ENCODE measurements at places on chromosomes 5 and 9.
A peak's percentile ranks its signal among the peaks of the same experiment; 100 is the strongest.

DNA sequence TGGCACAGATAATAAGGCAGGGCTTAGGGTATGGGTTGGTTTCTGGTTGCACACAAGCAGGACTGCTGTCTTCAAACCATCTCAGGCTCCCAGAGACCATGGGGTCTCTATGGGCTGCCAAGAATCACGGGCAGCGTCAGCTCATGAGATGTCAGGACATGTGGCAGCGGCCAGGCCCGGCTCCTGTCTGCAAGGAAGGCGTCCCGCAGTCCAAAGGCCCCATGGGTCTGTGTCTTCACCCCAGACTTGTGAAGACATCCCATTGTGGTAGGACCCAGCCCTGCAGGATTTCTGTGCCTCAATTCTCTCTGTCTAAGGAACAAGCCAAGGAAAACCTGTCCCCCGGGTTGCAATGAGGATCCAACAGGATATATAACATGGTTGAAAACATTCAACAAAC lies 32.6 kb downstream of the IPPK start:
- no peak for DNase-seq

DNA sequence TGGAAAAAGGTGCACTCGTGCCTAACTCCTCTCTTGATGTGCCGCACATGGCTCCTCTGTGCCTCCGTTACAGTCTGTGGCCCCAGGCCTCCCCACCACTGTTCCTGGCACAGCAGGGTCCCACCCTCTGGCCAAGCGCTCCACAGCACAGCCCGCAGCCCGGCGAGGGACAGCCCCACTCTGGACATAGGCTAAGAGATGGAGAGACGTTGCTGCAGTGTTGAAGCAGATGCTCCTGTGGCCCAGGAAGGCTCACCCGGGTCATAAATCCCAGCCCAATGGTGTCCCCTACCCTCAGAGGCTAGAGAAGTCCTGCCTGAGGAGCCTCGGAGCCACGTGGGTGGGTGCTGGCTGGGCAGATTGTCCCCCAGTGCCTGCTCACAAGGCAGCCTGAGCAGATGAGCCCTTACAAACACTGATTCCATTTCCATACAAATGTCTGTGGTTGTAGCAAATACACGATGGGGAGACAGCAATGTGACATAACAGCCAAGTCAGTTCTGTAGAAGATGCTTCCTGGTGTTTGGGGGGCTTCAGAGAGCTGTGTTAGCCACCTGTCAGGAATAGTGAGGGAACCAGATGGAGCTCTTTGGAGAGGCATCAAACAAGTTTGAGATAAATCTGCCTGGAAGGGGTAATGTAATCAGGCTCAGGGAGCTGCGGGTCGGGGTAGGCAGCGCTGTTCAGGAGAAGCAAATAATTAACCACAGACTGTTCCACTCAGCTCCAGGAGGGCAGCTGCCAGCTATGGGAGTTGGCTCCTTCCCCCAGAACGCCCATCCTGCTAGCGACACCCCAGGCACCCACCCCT lies 41.7 kb downstream of the C5orf15 start:
- DNase-seq, result no peak

GRCh38 chr5:132023258-132024116 lies 12.0 kb upstream of the ACSL6 start:
- DNase-seq, result peak; percentile 4

DNA sequence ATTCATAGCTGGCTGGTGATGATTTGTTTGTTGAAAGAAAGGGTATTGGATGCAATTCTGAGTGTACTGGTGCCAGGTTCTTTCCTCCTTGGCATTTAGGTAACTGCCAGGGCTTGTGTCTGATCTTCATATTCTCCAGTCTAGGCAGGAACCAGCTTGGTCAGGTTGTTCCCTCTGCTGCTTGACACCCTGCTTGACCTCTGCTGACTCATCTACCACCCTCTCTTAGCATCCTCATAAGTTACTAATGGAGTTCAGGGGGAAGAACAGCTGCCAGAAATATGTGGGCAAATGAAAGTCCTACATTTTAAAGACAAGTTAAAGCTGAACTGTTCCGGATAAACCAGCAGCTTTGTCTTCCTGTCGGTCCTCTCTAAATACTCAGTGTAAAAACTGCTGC lies 116.1 kb upstream of the TNC start:
- peak; percentile 68 for DNase-seq

- DNase-seq, result no peak
Measured at GRCh38 chr5:43244823-43245565, 53.0 kb downstream of the NIM1K start.

GRCh38 chr5:16406023-16406422 lies 59.6 kb downstream of the ZNF622 start:
- no peak for DNase-seq

DNA sequence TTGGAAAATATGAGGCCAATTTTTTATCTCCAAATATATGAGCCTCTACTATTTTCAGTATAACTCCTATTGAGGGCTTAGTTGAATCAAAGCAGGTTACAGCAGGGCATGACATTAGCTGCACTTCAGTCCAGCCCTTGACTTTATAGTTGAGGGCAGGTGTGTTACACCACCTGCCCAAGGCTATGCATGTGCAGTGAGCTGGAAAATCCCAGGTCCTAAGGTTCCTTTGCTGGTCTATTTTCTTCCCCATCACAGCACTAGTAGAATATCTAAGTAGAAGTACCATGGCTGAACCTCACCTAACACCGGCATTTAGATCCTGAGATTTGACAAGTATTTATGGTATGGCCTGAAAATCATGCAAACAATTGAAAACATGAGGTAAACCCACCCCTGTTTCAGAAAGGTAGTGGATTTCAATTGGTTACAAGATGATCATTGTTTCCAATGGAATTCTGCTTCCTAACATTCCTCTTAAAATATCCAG lies 201.1 kb downstream of the SEMA5A start:
- no peak for DNase-seq

GRCh38 chr5:144336191-144336961 lies 165.7 kb downstream of the KCTD16 start:
- no peak for DNase-seq

- peak; percentile 73 for DNase-seq
Measured at GRCh38 chr5:34674187-34674586, 18.1 kb downstream of the RAI14 start.

GRCh38 chr5:101878190-101878589 lies 417.9 kb downstream of the SLCO4C1 start:
- DNase-seq, result no peak

DNA sequence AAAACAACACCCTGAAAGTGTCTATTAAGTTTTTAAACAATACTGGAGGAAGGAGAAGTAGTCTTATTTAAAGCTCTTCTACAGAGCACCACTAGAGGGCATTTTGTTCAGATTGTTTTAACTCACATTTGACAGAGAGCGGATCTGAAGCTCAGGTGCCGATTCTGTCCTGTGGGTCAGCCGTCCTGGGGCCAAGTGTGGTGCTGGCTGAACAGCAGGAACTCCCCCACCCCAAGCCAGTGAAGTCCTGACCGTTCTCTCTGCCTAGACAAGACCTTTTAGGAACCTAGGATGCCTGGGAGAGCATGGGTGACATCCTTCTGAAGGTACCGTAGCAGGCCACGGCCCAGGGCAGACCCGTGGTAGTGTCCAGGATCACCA lies 3.9 kb downstream of the EXOC3 start:
- peak; percentile 65 for DNase-seq

- DNase-seq, result no peak
Measured at GRCh38 chr9:118532592-118532991, 828.4 kb downstream of the TLR4 start.

DNA sequence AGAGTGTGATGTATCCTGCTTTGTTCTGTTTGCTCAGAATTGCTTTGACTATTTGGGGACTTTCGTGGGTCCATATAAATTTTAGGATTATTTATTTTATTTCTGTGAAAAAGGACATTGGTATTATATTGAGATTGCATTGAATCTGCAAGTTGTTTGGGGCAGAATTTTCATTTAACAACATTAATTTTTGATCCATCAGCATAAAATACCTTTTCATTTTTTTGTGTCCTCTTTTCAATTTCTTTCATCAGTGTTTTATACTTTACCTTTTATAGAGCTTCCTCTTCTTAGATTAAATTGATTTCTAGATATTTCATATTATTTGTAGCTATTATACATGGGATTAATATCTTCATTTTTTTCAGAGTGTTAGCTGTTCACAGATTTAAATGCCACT lies 40.8 kb upstream of the FBXL7 start:
- no peak for DNase-seq

- DNase-seq, result no peak
Measured at GRCh38 chr5:118435131-118435530, 553.2 kb downstream of the DTWD2 start.

GRCh38 chr5:175692996-175693710 lies 35.3 kb downstream of the HRH2 start:
- DNase-seq, result no peak

DNA sequence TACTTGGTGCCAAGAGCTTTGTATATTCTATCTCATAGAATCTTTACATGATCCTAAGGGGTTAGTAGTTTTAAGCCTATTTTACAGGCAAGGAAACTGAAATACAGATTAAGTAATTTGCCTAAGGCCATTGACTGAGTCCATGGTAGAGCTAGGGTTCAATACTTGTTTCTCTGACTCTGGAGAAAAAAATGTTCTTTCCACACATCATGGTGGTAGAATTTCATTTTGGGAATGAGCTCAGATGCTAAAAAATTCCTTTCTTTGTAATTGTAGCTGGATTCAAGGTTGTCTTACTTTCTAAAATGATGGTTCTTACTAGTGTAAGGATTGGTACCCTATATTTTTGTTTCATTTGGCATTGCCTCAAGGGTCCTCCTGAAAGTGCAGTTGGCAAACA lies 86.0 kb downstream of the ANKRD55 start:
- DNase-seq, result no peak

DNA sequence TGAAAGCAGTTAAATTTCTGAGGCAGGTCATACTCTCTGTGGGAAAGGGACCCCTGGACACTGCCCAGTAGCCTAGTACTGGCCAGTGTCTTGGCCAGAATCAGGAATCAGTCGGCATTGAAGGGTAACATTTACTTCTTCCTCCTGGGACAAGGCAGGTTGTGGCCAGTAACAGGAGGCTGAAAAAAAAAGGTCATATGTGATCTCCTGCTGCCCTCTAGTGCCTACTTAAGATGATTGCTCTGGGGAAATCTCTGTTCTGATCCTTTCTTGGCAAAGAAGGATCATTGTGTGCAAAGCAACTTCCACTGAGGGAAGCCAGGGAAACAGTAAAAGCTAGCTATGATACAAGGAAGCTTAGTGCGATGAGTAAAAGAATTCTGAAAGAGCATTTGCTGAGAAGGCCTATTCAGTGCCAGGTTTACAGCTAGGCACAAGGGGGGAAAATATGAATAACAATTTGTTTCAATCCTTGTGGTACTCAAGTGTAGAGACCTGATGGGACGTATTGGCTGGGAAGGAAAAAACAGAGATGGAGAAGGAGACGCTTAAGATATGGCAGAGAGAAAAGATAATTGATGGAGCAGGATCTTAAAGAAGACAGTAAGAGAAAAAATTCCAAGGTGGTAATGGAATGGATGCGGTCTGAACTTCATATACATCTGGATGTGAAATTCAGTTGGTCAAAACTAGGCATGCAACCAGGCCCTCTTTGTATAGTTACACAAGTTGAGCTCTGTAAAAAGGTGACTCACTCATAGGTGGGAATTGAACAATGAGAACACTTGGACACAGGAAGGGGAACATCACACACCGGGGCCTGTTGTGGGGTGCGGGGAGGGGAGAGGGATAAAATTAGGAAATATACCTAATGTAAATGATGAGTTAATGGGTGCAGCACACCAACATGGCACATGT lies 25.8 kb upstream of the TRIM32 start:
- peak; percentile 84 for DNase-seq

- DNase-seq, result no peak
Measured at GRCh38 chr5:163947848-163948666, 442.6 kb downstream of the MAT2B start.

DNA sequence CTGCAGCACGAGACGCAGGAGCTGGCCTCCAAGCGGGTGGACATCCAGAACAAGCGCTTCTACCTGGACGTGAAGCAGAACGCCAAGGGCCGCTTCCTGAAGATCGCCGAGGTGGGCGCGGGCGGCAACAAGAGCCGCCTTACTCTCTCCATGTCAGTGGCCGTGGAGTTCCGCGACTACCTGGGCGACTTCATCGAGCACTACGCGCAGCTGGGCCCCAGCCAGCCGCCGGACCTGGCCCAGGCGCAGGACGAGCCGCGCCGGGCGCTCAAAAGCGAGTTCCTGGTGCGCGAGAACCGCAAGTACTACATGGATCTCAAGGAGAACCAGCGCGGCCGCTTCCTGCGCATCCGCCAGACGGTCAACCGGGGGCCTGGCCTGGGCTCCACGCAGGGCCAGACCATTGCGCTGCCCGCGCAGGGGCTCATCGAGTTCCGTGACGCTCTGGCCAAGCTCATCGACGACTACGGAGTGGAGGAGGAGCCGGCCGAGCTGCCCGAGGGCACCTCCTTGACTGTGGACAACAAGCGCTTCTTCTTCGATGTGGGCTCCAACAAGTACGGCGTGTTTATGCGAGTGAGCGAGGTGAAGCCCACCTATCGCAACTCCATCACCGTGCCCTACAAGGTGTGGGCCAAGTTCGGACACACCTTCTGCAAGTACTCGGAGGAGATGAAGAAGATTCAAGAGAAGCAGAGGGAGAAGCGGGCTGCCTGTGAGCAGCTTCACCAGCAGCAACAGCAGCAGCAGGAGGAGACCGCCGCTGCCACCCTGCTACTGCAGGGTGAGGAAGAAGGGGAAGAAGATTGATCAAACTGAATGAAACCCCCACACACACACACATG lies 654 bp downstream of the PURA start:
- peak; percentile 66 for DNase-seq

- no peak for DNase-seq
Measured at GRCh38 chr5:143491646-143492045, 88.2 kb upstream of the NR3C1 start.

DNA sequence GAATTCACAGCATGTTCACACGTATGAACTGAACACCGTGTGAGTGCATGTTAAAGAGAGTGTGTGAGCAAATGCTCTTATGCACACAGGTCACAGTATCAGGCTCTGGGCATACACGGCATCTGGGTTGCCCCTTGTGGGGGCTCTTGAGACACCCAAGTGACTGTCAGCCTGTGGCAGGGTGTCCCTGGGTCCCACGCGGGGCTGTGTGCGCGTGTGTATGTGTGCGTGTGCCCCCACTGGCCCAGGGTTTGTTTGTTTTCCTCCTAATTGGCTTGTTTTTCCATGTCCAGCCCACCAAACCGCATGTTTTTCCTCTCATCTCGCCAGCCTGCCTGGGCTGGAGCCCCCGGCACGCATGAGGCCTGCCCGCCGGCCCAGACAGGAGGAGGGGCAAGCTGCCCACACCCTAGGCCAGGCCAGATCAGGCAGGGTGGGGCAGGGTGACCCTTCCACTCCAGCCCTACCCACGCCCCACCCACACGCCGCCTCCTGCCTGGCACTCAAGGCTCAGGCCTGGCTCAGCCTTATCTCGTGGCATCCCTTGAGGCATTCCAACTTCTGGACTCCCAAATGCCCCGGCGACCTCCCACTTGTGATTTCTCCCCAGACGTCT lies 28.8 kb downstream of the CNTFR start:
- no peak for DNase-seq

DNA sequence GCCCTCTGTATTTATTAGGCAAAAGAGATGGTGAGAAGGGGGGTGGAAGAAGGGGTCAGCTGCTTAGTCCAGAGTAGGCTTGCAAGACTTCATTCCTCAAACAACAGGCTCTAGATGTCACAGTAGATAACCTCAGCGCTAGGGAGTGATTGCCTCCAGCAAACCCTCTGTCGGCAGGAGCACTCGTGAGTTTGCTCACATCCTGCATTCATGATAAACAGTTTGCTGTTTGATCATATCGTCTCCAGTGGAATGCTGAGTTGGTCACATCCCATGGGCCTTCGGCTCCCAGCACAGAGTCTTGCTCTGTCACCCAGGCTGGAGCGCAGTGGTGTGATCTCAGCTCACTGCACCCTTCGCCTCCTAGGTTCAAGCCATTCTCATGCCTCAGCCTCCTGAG lies 3.6 kb downstream of the TTC23L start:
- DNase-seq, result no peak

GRCh38 chr5:142202282-142202681 lies 93.7 kb downstream of the NDFIP1 start:
- DNase-seq, result peak; percentile 32

All from AG20443 (cell line).